ENCODE measurements at places on chromosomes 11 and 22.

DNA sequence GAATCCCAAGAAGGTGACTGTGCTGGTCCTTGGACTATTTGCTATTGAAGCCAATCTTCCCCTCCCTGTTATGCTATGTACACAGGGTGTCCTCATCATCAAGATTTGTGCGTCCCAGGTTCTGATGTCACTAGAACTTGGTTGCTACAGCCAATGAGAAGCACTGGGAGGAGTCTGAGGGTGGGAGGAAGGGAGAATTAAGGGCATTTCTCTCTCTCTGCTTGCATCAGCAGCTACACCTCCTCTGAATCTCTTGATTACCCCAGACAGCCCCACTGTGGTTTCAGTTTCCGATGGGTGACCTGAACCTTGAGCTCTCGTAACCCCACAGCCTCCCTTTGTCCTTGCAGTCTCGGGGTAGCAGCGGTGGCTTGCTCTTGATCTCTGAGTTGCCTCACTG is 212.4 kb upstream of the SESN3 start:
- no peak for DNase-seq

- no peak for DNase-seq
Observed at GRCh38 chr11:11070976-11071375, 213.1 kb upstream of the ZBED5 start.

DNA sequence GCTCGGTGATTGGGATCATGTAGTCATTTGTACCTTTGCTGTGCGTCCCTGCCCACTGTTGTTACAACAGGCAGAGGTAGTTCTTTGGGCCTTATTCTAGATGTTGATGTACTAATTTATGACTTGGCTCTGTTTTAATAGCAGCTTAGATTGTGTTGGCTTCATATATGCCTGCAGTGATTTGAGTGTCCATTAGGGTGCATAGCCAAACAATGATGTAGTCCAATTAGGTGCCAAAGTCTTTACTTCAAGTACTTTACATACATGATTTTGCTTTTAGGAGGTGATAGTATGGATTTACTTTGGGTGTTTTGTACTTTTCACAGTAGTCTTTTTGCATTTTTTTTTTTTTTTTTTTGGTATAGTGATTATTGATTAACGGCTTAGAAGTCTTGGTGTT is 46.4 kb downstream of the PPP6R3 start:
- DNase-seq = no peak

GRCh38 chr11:8533332-8533731 is 60.7 kb downstream of the STK33 start:
- DNase-seq = no peak

DNA sequence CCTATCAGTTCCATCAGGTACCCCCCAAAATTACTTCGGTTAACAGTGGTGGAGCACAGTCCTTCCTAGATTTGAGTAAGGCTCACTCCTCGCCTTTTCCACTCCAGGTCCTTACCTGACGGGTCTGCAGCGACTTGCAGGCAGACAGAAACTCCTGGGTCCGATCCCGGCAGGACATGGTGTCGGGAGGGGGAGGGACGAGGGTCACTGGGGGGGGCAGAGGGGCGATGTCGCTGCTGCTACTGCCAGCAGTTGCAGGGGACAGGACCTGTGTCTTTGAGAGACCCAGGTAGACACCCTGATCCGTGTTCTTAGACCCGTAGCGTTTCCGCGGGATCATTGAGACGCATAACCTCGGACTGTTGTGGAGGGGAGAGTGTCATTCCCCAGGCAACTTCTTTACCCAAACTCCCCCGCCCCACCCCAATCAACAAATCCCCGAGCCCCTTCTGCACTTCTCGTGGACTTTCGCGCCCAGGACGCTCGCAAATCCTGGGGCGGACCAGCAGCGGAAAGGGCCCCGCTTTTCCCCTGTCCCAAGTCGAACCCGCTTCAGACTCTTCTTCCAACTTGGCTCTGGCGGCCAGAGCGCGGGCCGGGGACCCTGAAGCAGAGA is 839 bp downstream of the STX5 start:
- DNase-seq = no peak

DNA sequence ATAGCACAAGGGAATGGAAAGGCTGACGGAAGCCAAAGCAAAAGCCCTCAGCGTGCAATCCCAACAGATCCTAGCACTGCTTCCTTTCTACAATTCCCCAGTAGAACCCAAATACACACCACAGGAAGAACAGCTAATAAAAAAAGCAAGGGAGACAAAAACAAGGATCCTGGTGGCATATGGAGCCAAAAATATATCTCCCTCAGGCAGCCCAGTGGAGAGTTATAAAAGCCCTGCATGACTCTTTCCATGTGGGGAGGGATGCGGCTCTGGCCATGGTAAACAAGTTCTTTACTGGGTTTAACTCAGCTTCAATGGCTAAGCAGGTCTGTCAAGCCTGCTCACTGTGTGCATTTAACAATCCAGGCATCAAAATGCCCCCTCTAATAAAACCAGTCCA is 88.1 kb downstream of the PIWIL4 start:
- no peak for DNase-seq

DNA sequence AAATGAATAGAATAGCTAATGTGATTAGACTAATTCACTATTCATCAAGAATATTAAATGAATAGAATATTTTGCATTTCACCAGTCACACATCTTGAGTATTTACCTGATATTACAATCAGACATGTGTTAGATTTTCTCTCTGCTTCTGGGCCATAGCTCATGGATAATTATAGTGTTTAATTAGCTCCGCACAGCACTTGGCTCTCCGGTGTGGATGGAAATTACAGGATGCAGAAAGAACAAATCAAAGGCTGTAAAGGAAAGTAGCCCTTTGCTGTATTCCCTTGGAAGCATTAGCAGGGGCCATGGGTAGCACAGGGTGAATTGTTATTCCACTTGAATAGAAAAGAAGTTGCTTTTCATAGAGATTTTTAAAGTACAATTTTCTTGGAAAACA is 320.3 kb upstream of the SORL1-AS1 start:
- peak; percentile 49 for DNase-seq

DNA sequence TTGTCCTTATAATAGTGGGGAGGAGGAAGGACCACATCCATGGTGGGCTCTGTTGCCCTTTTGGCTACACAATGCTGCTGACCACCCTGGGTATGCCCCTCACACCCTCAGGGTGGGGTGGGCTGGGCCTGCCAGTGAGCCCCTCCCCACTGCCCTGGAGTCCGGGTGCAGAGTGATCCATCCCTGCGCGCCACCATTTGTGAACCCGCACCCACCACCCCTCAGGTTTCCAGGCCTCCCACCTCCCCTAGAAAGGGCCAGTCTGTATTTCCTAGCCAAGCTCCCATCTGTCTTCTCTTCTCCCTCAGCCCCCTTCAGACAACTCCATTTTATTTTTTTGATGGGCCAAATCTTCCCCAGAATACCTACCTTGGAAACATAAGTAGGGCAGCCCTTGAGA is 25.0 kb downstream of the MS4A10 start:
- DNase-seq = no peak

DNA sequence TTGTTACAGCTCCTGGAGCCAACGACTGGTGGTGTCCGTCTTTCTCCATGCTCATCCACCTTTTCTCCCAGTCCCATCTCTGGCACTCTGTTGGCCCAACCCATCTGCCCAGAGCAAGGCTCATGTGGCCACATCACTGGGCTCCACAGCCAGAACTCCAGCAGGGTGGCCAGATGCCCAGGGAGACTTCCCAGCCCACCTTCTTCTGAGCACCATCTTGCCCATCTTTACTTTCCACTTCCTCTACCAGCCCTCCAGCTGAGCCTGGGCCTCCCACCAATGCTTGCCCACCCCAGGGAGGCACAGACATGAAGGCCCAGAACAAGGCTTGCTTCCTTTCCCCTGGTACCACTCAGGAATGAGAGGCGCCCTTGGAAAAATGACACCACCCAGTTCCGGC is 116.8 kb downstream of the BUD13 start:
- no peak for DNase-seq

- DNase-seq = no peak
Observed at GRCh38 chr11:119539583-119539982, 116.6 kb upstream of the THY1 start.

GRCh38 chr11:10317151-10317755 is 12.4 kb downstream of the ADM start:
- peak; percentile 40 for DNase-seq

GRCh38 chr22:38446018-38446601 is 8.9 kb downstream of the KCNJ4 start:
- no peak for DNase-seq

GRCh38 chr11:70713086-70713835 is 314.9 kb downstream of the CTTN start:
- no peak for DNase-seq

DNA sequence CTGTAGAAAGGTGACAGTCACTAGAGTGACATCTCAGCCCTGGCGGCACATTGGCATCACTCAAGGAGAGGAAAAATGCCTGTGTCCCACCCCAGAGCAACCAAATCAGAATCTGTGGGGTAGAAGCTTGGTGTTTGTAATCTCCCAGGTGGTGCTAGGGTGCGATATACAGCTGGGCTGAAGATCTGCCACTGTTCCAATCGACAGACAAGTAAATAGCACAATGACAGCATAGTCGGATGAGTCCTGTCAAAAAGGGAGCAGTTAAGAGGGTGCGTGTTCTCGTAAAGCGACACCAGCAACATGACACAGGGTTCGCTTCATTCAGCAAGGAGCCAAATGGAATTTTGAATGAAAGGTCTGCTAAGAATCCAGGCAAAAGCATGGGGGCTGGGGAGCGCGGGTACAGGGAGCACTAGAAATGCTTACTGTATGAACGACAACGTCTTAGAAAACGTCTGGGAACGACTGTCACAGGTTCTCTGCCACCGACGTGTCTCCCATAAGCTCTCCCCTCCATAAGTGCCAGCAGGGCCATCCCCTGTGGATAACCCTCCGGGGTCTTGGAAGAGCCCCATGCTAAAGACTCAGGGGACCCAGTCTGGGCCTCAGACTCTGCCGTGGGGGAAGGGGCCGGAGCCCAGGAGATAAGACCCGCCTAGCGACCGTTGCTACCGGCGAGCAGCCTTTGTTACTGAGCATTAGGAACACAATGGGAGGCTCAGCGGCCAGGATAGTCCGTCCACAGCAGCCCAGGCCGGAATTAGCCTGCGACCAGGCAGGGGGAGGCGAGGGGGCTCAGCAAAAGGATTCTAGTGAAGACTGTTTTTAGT is 20.8 kb downstream of the ADA2 start:
- peak; percentile 45 for DNase-seq

DNA sequence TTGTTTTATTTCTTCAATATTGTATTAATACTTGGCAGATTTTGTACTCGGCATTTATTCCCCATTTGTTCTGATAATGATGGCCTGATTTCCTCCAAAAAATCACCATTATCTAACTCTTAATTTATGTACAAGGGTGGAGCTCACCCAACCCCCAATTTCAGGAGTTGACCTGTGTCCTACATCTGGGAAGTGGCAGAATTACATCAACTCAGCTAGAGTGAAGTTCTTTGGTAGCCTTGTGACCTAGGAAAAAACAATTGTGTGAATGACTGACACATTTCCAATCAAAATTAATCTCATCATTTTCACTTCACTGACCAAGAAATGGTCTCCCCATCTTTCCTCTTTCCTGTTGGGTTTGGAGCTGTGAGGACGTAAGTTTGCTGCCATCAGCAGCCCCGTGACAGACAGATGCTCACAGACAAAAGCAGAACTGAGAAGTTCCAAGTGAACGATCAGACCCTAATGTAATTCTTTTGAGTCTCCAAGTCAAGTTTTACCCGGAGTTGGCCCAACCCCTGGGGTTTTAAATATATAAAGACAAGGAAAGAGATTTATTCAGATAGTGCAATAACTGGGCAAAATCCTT is 16.6 kb upstream of the MS4A6E start:
- no peak for DNase-seq

DNA sequence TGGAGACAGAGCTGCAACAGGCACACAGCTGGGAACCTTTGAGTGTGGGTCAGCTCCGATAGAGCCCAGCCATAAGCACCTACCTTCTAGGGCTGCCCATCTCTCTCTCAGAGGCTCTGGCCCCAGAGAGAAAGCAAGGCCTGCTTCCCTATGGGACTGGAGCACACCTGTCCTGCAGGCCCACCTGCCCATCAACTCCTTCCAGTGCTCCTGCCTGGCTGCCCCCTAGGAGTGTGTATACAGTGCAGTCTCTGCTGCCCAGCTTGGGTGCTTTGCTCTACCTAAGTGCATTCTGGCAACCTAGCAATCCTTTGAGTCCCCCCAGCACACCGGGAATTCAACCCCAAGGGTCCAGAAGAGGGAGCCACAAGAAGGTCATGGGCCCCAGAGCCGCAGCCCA is 21.0 kb downstream of the OR8G5 start:
- DNase-seq = no peak

- DNase-seq = no peak
Observed at GRCh38 chr22:18057568-18058209, 20.1 kb upstream of the PEX26 start.

- DNase-seq = no peak
Observed at GRCh38 chr11:119473226-119473625, 50.3 kb upstream of the THY1 start.

- no peak for DNase-seq
Observed at GRCh38 chr11:128302425-128303186, 284.8 kb downstream of the ETS1 start.

GRCh38 chr11:106794058-106794457 is 224.2 kb downstream of the GUCY1A2 start:
- DNase-seq = no peak

- DNase-seq = no peak
Observed at GRCh38 chr11:70482529-70482917, 84.2 kb downstream of the CTTN start.

GRCh38 chr11:69397732-69398131 is 83.7 kb upstream of the LINC01488 start:
- no peak for DNase-seq

DNA sequence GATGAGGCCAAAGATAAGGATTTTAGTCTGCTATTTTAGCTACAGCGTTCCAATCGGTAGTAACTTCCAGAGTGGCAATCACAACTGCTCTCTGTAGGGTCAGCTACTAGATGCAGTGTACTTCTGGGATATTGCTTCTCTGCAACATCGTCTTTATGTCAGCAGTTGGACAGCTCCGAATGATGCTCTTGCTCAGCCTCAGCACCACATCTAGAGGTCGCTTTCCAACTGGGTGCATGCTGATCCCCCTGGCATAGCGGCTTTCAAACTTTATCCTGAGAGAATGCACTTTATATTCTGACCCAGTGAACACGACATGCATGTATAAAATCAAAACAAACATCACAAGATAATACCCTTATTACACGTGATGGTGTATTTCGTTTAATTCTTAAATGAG is 219.6 kb downstream of the C11orf87 start:
- no peak for DNase-seq

All from brain (organoid and tissue), 16 donors.